ENCODE measurements at places on chromosomes 11 and 22. TPM values are rescaled to one million over a fixed set of nuclear protein-coding genes. Genes with fewer than 3 reads are reported as not detected.

GRCh38 chr11:28463826-28464225, 355.6 kb downstream of the METTL15 start:
- DNase-seq = no peak

GRCh38 chr11:108568195-108568858, 25.2 kb downstream of the EXPH5 start:
- no peak for DNase-seq

GRCh38 chr22:26483439-26484359, at the start of the genes HPS4 and SRRD:
Gene HPS4 (minus strand): TSS chr22:26483783. CDS start chr22:26481762, 2,021 bp downstream.
Gene SRRD (plus strand): TSS chr22:26483877. CDS start chr22:26483891, 14 bp downstream.
- DNase-seq = no peak

DNA sequence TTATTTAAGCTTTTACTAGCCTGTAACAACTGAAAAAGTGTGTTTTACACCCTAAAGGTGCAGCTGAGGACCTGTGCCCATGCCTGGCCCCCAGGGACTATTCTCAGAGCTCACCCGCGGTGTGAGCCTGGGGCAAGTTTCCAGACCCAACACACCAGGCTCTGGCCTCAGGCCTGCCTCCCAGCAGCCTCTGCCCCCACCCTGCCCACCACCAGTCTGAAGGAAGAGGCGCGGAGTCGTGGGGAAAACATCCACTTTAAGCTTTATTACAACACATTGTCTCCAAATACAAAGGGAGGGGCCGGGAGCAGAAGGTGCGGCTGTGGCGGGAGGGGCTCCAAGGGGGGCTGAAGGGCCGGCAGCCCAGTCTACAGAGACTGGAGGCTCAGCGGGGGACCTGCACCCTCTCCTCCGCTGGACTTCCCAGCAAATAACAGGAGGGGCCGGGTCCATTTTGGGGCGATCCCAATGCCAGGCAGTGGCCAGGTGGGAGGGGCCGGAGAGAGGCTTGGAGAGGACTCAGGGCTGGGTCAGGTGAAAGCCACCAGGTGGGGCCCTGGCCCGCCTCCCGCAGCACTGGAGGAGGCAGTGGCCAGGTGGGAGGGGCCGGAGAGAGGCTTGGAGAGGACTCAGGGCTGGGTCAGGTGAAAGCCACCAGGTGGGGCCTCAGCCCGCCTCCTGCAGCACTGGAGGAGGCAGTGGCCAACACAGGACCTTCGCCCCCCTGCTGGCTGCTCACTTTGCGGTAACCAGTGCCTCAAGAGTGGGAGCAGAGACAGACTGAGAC, 18.1 kb downstream of the DUSP8 start:
- no peak for DNase-seq

- no peak for DNase-seq
Observed at GRCh38 chr11:76797341-76798201, 14.4 kb downstream of the TSKU start.

- DNase-seq = no peak
Observed at GRCh38 chr11:12292766-12293165, 84.6 kb upstream of the PARVA start.

DNA sequence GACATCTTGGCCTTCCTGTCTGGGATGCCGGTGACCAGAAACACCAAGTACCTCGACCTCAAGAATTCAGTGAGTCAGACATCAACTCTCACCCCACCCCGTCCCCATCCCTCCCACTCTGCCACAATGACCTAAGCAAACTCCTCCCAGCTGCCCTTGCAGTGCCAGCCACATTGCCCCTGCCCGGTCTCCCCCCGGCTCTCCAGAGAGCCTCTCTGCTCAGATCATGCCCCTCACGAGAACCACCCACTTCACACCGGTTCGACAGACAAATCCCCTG, 23.6 kb upstream of the MYRF start:
- DNase-seq = no peak

DNA sequence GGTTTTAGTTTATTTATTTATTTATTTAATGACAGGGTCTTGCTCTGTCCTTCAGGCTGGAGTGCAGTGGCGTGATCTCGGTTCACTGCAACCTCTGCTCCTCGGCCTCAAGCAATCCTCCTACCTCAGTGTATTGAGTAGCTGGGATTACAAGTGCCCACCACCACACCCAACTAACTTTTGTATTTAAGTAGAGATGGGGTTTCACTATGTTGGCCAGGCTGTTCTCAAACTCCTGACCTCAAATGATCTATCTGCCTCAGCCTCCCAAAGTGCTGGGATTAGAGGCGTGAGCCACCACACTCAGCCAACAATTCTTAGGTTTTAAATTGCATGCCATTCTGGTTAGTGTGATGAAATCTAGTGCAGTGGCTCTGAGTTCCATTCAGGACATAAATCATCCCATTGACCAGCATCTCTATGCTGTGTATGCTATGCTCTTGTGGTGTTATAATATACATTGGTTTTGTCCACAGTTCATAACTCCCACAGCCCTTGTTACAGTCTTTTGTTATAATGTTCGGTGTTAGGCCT, 28.5 kb downstream of the ZNF280B start:
- DNase-seq = no peak

- no peak for DNase-seq
Observed at GRCh38 chr11:1845561-1846452, 7.0 kb downstream of the TNNI2 start.

GRCh38 chr11:45754261-45754709, 50.7 kb upstream of the SLC35C1 start:
- DNase-seq = peak; percentile 11

Gene SAA1
- not detected for total RNA-seq

Gene TMA7B
- total RNA-seq = 0.26 TPM

Data from urinary bladder (tissue), 4 donors.